Hypothalamus (tissue), 51 donors: ENCODE measurements at places on chromosomes 13 and 19.
A peak's percentile ranks its signal among the peaks of the same experiment; 100 is the strongest.

GRCh38 chr13:48234566-48235340 is 1.7 kb downstream of the ITM2B start:
- DNase-seq, result peak; percentile 55

GRCh38 chr19:7455600-7456296 is 33.1 kb downstream of the PEX11G start:
- DNase-seq, result no peak

DNA sequence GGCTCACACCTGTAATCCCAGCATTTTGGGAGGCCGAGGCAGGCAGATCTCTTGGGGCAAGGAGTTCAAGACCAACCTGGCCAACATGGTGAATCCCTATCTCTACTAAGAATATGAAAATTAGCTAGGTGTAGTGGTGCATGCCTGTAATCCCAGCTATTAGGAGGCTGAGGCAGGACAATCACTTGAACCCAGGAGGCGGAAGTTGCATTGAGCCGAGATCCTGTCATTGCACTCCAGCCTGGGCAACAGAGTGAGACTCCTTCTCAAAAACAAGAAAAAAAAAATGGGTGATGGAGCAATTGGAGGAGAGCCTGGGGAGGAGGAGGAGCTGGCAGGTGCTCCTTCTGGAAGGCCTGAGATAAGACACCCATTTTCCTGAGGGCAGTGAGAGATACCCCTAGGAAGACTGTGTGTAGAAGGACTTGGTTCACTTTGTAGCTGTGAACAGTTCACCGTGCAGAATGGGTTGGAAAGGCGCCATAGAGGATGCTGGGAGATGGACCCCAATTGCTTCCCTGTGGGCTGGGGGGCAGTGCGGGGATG is 8.7 kb upstream of the CARM1 start:
- DNase-seq, result no peak

DNA sequence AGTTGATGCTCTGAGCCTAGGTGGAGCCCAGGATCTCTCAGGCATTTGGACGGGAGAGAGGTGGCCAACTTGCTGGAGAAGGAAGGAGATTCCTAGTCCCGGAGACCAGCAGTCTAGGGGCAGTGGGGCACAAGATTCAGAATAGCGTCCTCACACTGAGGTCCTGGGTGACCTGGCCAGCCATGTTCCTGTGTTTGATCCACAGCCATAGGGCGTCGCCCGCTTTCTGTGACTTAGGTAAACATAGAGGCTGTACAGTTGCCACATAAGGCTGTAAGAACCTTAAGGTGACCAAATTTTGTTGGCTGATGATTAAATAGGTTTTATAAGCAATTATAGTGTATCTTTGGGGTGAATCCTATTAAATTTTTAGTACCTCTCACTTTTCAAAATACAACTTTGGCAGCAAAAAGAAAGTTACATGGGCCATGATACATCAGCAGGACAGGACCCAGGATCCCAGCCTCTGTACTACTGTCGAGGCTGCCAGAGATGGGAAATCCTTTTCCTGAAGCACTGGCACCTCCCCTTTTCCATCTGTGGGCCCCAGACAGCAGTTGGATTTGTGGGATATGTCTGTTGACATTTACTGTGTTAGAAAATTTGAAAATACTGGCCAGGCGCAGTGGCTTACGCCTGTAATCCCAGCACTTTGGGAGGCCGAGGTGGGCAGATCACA is 37.5 kb downstream of the TSSK6 start:
- DNase-seq, result no peak

DNA sequence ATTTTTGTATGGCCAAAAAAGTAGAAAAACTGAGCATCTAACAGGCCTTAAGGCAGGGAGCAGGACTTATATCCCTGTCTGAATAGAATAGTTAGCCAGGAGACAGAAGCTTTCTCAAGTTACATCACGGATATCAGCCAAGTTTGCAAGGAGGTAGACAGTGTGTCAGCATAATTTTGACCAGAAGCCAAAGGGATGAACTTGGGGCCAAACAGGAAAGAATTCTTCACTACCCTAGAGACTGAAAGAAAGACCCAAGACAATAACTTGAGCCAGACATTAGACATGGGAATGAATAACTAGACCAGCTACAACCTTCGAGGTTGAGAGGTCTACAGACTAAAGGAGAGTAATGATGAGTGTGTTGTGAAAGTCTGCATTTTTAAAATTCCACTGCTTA is 48.1 kb upstream of the PCDH9 start:
- DNase-seq, result no peak

- no peak for DNase-seq
Measured at GRCh38 chr13:30991184-30991583, 58.7 kb downstream of the TEX26 start.

DNA sequence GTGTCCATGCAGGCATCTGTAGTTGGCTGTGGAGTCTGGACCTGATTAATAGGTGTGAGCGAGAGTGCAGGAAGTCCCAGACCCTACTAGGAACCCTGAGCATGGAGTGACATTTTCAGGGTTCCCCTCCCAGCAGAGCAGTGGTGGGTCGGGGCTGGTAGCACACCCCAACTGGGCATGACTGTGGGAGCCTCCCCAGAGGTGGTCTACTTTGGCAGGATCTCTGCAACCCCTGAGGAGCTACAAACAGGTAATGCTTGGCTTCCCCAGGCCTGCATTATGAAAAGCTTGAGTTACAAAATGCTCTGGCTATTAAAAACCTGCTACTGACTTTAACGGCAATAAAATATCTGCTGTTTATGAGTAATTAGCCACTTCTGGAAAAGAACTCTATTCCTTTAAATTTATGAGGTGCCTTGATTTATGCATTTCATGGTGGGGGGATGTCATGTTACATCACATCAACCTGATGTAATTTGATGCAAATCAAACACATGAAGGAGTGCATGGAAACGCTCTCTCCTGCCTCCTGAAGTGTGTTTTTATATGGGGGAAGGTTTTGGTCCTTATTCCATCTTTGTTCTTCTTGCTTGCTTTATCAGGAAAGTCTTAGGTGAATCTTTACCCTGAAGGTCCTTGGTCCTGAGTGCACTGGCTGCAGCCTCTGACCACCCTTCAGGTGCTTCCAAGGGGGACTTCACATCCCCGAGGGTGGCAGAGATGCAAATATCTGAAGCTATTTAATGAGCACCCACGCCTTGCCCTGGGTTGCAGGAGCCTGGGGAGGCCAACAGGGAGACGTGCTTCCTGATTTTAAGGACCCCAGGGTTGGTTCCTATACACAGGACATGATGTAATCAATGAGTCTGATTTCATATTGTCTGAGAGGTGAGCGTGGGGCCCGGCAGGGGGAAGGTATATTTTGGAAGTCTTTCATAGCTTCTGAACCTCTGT is 54.0 kb downstream of the ZNF536 start:
- no peak for DNase-seq

GRCh38 chr19:34320277-34320676 is 44.7 kb upstream of the GPI start:
- DNase-seq, result no peak

DNA sequence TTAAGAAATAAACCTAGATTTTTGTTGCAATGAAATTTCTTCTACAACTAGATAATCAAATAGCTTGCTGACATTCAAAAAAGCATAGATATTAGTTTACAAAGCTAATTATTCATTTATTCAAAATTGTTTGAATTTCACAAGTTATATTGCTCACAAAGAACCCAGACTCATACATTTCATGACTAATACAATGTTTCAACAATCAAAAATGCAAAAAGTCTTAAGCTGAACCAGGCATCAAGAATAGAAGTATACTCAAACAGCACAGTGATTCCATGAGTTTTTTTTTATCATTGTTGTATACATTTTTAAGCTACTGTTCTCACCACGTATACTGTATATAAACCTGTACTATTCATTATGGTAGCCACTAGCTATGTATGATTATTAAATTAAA is 51.0 kb downstream of the DIAPH3 start:
- no peak for DNase-seq

DNA sequence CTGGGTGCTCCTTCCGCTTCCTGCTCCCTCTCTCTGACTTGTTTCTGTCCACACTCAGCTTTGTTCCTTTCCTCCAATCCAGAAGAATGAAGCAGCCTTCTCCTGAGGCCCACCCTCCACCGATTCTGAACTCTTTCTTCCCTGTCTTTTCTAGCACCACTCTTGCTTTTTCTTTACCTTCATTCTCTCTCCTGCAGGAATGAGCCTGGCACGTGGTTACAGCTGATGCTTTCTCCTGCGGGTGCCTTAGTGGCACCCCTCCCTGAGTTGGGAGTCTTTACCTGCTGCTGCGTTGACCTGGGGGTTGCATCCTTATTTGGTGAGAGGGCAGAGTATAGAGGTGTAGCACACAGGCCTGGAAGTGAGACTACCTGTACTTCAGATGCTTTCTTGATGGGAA is 6.2 kb downstream of the UBAC2 start:
- DNase-seq, result no peak

- DNase-seq, result no peak
Measured at GRCh38 chr19:43739439-43740235, 15.1 kb downstream of the SMG9 start.

GRCh38 chr13:95955255-95955654 is 97.9 kb downstream of the UGGT2 start:
- no peak for DNase-seq

DNA sequence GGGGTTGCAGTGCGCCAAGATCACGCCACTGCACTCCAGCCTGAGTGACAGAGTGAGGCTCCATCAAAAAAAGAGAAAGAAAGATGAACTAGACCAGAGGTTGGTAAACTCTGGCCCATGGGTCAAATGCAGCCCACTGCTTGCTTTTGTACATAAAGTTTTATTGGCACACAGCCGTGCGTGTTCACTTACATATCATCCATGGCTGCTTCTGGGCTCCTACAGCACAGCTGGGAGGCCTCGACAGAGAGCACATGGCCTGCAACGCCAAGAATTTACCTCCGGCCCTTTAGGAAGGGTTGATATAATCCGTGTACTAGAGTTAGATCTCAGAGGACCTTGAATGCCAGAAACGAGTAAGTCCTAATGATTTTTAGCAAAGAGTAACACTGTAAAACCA is 46.0 kb downstream of the GNG7 start:
- no peak for DNase-seq

- no peak for DNase-seq
Measured at GRCh38 chr19:5179256-5179655, 161.4 kb downstream of the PTPRS start.

DNA sequence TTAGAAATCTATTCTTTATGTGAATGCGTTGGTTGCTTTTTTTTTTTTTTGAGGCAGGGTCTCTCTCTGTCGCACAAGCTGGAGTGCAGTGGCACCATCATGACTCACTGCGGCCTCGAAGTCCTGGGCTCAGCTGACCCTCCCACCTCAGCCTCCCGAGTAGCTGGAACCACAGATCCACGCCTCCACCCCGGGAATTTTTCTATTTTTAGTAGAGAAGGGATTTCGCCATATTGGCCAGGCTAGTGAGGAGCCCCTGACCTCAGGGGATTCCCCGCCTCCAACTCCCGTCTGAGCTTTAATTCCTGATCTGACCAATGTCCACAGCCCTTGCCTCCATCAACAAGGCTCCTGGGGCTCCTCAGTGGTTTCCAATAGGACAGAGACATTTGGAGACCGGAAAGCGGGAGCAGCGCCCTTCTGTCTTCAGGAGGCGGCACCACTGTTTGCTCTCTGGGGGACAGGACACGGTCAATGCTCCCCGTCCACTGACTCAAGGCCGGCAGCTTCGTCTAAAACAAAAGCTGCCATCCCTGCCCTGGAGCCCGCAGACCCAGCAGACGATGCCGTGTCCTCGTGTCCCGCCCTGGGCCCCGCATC is 503 bp downstream of the TUBA3C start:
- DNase-seq, result no peak
